Naive thymus-derived CD4-positive, alpha-beta T cell (primary cell): ENCODE measurements at places on chromosomes 11 and 22.
A peak's percentile ranks its signal among the peaks of the same experiment; 100 is the strongest.

GRCh38 chr11:94140154-94140655 lies 11.6 kb downstream of the PANX1 start:
- DNase-seq = no peak

GRCh38 chr11:100928426-100928825 lies 201.2 kb downstream of the PGR start:
- DNase-seq = no peak

DNA sequence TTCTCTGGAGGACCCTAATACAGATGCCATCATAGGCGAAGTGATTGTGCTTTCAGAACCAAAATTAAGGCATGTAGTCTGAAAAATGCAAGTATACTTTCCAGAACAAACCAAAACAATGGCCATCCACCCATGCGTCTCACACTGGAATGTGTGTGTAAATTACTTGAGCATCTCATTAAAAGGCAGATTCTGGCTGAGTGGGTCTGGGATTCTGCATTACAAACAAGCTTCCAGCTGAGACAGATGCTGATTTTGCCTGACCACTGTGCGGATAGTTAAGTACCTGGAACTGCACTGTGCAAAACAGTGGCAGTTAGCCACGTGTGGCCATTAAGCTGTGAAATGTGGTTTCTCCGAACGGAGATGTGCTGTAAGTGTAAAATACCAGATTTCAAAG lies 26.2 kb downstream of the RRP7A start:
- DNase-seq = no peak

DNA sequence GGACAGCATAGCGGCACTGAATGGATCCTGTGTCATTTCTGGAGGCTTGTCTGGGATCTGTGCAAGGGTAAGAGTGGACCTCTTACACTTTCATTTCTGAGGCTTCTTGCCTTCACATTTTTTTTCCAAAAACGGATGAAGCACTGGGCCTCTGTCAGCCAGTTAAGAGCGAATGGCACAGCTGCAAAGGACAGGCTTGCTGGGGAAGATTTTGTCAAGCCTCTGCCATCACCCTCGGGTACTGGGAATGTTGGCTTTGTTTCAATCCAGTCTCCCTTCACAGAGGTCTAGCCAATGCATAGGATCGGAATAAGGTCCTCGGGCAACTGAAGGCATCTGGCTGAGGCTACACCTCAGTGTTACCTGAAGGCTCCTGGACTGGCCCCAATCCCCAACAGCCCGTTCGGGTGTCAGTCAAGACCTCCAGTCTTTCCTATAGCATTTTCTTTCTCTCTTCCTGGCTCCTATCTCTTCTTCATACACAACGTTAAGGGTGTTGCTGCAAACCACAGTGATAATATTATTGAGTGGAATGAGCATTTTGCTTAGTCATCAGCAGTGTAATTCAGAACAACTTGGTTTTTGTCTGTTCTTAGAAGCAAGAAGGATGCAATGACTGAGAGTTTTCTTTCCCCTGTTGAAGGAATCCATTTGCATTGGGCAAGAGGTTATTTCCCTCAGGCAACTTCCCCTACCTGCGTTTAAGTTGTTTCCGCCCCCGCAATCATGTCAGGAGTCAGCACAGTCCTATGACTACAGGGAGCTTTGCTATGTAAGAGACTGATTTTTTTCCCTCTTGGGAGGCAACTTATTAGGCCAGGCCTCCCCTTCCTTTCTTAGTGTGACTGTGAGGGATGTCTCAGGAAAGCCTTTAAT lies 22.8 kb downstream of the NPAT start:
- no peak for DNase-seq

- DNase-seq = no peak
Observed at GRCh38 chr22:40258501-40258915, 80.8 kb downstream of the TNRC6B start.

GRCh38 chr11:10778217-10778970 lies 27.3 kb downstream of the CTR9 start:
- no peak for DNase-seq

DNA sequence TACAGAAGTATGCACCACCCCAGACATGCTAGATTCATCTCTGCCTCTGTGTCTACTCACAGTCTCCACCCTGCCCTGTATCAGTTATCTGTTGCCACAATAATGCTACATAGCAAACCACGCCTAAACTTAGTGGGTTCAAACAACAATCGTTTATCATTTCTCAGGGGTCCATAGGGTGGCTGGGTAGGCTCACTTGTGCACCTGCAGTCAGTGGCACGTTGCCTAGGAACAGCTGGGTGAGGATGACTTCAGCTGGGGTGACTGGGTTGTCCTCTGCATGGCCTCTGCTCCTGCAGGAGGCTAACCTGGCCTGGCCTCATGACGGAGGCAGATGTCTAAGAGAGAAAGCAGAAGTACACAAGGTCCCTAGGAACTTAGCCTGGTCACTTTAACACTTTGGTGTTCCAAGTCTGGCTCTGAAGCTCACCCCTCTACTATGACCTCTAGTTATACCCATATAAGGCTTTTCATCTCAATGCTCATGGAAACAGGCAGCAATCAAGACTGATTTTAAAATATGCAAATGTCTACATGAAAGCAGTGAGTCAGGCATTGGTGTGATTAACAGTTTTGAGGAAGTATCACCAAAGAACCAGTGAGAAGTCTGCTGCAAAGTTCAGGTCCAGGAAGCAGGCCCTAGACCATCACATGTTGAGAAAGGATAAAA lies 10.7 kb downstream of the OLFML1 start:
- no peak for DNase-seq

DNA sequence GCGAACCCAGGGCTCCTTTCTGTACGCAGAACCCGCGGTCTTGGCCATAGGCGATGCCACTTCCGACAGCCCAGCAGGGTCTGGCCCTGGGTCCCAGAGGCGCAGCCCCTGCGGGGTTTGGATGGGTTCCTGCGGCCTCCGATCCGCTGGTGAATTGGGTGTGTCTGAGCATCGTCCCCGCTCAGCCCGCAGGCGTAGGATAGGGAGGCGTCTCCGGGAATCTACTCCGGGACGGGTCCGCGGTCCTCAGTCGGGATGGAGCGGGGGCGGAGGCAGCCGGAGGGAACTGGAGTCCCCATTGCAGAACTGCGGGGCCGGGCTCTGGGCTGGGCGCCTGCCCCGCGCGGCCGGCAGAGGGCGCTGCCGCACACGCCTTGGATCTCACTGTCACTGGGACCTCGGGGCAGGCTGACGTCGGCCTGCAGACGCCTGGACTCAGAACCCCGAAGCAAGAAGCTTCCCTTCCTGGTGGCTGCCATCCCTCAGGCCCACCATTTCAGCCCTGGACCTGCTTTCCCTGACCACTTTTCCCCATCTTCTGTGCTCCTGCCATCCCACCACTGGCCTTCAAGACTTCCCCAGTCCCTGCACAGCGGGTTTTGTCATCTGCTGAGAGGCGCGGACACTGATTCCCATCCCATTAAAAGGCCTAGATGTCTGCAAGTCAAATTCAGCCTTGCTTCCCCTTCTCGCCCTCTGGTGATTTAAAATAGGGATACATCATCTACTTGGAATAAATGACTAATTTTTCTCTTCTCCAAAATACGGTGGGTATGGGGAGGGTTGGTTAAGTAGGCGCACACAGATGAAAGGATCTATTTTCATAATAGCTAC lies 38.3 kb upstream of the CREB3L1 start:
- peak; percentile 78 for DNase-seq

DNA sequence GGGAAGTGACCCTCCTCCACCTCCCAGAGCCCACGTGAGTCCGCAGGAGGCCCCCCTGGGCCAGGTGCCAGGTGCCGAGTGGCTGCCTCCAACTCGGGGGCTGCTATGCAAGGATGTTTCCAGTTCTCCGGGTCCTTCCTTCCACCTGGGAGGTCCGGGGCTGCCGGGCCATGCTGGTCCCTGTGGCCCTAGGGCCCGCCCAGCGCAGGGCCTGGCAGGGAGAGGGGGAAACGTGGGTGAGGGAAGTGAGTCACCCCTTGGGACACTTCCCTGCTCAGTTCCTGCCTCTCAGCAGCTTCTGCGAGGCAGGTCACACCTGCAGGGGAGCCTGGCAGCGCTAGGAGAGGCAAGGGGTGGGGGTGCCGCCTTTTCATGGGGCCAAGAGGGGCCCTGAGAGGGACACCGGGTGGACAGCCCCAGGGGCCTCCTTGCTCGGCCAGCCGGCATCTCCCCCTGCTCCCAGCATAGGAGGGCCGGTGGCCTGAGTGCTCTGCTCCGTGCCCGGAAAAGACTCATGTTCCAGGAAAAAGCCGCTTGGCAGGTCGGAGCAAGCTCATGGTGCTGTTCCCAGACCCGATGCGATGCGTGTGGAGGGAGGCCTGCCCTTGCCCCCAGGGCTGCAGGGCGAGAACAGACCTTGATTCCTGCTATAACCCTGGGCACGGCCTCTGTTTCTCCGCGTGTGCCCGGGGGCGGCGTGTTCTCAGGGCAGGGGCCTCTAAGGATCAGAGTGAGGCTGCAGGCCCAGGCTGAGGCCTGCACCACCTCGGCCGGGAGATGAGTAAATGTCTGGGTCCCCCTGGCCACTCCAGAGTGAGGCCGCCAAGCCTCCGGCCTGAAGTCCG lies 30.3 kb upstream of the WNT7B start:
- no peak for DNase-seq

GRCh38 chr22:26215736-26216135 lies 46.5 kb downstream of the SEZ6L start:
- DNase-seq = no peak
